Type B pancreatic cell (in vitro differentiated cells): ENCODE measurements at places on chromosomes 5 and 9.
A peak's percentile ranks its signal among the peaks of the same experiment; 100 is the strongest.

DNA sequence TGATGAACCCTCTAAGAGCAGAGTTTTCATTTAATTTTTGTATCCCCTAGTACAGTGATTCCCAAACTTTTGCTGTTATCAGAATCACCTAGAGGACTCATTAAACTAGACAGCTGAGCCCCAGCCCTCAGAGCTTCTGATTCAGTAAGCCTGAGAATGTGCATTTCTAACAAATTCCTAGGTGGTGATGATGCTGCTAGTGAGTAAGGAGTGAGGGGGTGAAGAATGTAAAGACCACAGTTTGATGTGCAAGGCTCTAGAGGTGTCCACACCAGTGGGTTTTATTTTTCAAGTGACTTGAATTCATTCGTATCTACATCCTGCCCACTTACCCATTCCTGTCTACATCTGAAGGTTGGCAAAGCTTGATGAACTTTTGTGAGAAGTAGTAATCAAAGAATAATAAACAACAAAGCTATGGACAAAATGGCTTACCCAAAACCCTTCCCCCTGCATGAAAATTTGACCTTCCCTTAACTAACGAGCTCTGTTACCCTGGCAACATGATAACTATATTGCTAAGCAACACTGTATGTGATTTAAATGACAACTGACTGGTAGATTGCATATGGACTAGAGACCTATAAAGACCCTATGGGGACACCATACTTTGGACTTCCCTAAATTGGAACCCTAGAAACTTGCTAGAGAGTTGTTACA, 35.2 kb downstream of the DTWD2 start:
- DNase-seq: no peak

DNA sequence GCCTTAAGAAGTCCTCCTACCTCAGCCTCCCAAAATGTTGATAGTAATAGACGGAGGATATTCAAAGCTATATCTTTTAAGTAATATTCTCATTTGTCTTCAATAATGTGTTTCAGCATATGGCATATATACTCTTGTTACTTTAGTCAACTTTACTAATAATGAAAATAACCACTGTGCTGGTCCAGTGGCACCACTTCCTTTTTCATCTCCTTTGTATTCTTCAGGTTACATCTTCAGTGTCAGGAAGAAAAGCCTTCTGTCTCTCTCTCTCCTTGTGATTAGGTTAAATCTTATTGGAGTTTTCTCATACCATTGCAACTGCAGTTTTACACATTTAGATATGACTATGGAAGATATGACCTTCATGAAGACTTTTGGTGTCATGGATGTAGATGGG, 31.3 kb downstream of the PARP8 start:
- DNase-seq: no peak

DNA sequence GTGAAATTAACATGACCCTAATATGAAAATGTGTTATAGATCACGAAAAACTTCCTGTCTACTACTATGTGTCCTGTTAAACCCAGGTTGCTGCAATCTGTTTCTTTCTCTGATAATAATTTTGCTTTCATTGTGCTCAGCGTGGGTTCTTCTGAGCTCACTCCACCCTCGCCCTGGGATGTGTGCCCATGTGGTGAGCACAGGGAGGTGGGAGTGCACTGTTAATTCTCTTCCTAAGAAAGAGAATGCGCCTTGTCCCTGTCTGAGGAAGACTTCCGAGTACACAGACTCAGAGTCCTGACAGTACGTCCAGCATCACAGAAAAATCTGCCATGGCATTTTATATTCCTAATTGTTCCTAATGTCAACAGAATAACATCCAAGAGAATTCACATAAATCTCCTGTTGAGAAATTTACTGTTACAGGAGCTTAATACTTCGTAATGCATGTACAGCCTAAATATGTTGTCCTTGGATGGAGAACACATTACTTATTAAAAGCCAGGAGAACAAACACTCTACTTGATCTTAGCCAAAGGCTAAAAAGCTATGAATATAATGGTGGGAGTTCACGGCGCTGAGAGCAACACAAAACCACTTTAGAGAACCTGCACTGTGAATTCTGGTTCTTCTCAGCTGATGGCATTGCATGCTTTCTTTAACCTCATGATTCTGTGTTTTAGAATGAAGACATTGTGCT, 102.6 kb downstream of the PDE4D start:
- DNase-seq: no peak

GRCh38 chr5:97297063-97297703, 114.1 kb upstream of the RIOK2 start:
- DNase-seq: no peak

DNA sequence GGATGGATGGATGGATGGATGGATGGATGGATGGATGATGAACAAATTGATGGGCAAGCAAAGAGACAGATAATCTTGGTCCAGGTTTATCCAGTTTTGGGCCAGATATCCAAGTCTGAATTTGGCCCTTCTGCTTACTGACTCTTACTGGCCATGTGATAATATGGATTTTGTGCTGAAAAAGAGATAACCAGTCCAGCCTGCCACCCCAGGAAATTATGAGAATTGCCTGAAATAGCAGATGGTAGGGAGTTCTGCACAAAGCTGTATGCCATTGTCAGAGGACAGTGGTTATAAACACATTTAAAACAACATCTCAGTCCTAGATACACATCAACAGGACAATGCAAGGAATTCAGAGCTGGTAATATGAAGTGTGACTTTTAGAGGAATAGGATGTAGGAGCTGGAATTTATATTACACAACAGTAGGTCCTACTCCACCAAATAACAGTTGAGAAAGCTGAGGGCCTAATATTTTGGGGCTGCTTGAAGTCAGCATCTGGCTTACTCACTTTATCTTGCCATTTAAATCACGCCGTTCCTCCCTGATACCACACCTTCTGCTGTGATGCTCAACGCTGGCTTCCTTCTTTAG, 9.0 kb upstream of the FAT2 start:
- no peak for DNase-seq

DNA sequence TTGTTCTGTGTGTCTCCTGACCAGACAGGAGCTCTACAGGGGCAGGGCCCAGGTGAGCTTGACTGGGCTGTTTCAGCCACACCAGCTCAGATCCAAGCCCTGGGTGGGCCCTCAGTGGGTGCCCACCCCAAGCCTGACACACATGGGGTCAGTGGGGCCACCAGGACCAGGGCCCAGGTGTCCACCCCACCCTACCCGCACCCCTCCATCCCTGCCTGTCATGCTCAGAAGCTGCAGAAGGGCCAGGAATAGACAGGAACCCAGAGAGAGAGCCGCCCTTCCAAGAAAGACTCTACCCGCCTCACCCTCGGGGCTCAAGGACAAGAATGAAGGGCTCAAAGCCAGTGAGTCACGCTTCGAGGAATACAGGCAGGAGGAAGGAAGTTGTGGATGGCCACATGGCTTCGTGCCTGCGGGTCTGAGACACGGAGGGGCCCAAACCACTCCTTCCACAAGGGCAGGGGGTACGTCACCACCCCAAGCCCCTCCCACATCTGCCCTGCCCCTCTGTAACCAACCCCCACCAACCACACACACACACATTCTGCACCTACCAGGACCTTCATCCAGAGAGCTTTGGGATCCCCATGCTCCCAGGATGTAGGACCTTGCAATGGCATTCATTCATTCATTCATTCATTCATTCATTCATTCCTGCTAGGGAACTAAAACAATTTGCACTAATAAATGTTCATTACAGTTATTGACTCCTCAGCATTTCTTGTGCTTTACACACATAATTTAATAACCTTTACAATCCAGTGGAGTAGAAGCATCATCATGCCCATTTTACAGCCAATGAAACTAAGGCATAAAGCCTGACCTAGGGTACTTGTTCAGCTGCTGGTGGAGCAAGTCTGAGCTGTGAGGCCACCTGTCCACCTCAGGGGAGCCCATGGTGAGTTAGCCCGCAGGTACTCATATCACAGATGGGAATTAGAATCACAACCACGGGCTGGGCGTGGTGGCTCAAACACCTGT, 55.9 kb upstream of the STXBP1 start:
- DNase-seq: no peak

DNA sequence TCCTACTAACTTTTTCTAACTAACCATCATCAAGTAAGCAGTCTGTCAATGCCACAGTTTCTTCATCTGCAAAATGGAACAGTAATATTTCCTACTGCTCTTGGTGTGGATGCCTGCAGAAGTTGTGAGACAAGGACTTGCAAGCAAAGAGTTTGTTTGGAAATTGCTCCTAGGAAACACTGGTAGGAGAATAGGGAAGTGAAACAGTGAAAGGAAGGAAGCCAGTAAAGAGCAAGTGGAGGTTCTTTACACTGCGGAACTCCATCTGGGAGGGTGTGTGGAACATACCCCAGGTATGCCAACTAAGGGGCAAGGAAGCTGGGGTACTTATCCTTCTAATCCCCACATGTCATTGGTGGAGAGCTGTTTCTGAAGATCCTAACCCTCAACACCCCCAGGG, 119.9 kb downstream of the FOXD1 start:
- no peak for DNase-seq

DNA sequence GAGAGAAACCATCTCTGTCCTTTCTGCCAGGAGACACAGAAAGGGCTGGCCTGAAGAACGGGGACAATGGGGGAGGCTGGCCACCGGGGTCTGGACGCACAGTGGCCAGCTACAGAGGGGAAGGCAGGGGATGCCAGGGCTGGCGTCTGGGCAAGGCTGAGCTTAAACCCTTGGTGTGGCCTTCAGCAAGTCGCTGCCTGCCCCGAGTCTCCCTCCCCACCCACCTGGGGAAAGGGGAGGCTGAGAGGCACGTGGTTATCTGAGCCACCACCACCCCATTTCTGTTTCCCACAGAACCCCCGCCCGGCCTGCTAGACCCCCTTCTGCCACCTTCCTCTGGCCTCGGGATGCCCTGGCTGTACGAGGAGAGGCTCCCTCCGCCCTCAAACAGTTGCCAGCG, 115.3 kb downstream of the VAV2 start:
- DNase-seq: no peak

DNA sequence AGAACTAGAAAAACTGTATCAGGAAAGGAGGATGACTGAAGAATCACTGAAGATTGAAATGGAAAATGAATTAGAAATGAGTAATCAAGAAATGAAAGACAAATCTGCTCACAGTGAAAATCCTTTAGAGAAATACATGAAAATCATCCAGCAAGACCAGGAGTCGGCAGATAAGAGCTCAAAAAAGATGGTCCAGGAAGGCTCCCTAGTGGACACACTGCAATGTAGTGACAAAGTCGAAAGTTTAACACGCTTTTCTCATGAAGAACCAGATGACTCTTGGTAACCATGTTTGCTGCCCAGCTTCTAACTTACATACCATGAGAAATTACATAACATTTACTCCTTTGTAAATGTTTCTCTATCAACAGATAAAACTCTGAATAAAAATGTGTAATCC, 37.1 kb downstream of the CPLANE1 start:
- DNase-seq: no peak

- DNase-seq: no peak
These were observed 2.1 kb upstream of the GLIS3 start for GRCh38 chr9:4301971-4302427.

DNA sequence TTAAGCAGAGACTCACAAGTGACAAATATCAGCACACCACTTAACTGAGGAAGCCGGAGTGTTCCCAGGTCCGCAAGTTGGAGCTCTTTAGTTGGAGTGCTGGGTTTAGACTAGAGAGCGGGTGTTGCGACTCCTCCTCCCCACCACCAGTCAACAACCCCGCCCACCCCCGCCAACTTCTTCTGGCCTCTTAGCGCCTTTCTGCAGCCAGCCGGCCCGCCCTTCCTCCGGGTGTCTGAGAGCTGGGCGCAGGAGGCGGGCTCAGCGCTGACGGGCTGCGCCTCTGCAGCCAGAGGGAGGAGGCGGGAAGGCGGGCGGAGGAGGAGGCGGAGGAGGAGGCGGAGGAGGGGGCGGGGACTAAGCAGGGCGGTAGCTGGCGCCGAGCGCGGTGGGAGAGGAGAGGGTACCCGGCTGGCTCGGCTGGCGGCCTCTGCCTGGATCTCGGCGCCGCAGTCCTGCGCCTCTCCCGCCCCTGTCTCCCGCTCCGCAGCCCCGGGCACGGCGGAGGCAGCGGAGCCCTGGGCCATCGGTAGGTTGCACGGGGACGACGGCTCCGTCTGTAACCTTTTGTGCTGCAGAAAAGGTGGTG, at the start of gene MACIR:
Gene MACIR, plus strand, starts transcription at position 396 of the 589 bp plus-strand sequence. CDS start 17,157 bp downstream, outside the sequence.
- DNase-seq: peak; percentile 96

DNA sequence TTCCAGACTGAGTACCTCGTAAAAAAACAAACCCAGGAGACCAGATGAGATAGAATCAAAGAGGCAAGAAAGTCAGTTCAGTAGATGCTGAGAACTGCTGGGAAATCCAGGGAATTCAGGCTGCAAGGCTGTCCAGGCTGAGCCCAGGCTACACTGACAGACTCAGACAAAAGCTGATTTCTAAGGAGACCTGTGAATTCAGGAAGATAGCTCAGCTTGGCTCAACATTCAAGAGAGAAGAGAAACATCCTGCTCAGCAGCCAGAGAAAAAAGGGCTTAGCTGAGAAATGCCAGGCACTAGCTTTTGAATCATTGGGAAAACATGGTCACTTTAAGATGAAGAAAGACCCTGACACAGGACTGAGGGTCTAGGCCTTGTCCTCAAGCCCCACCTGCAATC, 118.2 kb upstream of the SLC44A1 start:
- no peak for DNase-seq

DNA sequence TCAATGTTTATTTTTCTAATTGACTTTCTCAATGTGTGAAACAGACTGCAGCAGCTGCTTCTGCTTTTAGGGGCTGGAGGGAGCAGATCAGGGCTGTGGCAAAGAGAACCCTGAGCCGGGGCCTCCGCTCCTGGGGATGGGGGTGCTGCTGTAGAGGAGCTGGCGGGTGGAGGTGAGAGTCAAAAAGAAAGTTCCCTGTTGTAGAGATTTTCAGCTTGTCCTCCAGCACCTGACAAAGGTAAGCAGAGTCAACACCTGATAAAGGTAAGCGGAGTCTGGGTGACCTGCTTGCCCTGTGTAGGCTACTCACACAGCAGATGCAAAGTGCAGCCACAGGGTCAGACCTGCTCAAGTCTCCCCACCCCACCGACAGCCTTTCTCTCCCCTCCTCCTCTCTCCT, 252.4 kb upstream of the IRX1 start:
- no peak for DNase-seq

GRCh38 chr5:106116682-106117081, 1554.1 kb downstream of the EFNA5 start:
- no peak for DNase-seq

- DNase-seq: no peak
These were observed 37.4 kb downstream of the C9orf50 start for GRCh38 chr9:129583308-129584038.

- DNase-seq: no peak
These were observed 657.5 kb upstream of the DMAC1 start for GRCh38 chr9:8457055-8457454.

DNA sequence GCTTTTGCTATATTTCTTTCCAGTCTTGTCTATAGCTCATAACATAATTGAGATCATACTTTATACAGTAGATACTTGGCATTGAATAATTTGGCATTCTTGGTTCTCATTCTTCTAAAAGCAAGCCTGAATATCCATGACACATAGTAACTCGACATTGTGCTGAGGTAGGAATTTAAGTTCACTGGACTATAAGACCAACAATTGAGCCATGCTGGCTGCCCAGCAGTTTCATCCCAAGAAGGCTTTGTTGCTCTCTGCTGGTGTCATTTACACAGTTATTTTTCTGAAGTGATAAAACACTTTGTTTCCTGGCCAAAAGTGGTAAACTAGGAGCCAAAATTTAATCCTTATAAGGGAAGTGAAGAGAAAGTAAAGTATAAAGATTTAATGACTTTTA, 192.0 kb downstream of the ADAMTSL1 start:
- DNase-seq: no peak
